ENCODE measurements at places on chromosomes 3 and 15.

DNA sequence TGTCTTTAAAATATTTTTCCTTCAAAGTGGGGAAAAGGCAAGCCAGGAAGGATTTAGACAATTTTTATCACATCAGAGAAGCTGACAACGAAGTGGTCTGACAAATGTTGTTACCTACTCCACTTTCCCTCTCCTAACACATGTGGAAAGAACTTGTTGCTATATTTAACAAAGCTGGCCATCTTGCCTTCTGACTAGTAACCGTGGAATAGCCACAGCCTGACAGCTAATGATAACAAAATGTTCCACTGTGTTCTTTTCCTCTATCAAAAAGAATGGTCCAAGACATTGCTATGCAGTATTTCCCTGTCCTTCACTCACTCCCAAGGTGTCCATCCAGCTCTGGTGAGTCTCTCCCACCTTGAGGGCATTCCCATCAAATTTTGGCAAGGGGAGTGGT is 481.4 kb upstream of the THBS1 start:
- DNase-seq, result no peak

DNA sequence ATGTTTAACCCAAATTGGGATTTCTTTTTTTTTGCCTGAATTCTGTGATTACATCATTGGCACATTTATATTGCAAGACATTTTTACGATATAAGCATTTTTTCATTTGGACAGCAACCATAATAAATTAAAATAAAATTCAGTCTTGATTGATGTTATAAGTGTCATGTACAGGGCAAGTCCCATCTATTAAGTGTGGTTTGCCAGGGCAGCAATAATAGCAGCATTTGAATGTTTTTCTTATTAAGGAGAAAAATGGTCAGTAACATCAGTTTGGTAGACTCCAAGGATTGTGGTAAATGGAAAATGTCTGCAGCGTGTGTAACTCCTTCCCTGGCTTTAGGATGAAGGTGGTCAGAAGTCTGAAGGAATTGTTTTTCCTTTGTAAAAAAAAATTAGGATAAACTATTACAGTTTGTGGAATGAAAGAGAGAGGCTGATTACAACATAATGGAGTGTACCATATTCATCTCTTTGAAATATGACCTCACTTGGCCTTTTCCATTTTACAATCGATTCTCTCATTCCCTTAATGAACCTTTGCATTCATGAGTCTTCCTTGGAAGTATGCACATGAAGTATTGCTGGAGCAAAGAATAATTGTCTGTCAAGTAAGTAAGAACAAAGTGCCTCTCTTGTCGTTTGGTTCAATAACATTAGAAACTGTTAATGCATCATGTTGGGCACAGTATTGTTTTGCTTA is 405.4 kb upstream of the THRB start:
- no peak for DNase-seq

GRCh38 chr3:157529751-157530150 is 26.5 kb upstream of the VEPH1 start:
- DNase-seq, result no peak

- DNase-seq, result no peak
These were observed 96.8 kb downstream of the SLMAP start for GRCh38 chr3:57852896-57853295.

DNA sequence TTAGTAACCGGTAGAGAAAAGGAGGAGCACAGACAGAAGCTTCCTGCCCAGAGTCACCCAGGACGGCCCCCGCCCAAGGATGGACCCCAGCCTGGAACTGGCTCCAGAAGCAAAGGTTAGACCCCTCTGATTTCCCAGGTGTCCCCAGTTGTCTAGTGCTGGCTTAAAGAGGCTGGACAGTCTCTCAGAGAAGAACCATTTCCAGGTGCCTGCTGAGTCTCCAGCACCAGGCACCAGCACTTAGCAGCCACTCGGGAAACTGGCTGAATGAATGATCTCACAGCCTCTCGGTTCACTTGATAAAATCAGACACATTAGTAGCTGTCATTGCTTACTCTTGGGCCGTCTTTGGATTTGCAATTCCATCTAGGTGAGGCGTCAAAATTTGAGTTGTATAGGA is 139.7 kb upstream of the HES1 start:
- DNase-seq, result no peak

DNA sequence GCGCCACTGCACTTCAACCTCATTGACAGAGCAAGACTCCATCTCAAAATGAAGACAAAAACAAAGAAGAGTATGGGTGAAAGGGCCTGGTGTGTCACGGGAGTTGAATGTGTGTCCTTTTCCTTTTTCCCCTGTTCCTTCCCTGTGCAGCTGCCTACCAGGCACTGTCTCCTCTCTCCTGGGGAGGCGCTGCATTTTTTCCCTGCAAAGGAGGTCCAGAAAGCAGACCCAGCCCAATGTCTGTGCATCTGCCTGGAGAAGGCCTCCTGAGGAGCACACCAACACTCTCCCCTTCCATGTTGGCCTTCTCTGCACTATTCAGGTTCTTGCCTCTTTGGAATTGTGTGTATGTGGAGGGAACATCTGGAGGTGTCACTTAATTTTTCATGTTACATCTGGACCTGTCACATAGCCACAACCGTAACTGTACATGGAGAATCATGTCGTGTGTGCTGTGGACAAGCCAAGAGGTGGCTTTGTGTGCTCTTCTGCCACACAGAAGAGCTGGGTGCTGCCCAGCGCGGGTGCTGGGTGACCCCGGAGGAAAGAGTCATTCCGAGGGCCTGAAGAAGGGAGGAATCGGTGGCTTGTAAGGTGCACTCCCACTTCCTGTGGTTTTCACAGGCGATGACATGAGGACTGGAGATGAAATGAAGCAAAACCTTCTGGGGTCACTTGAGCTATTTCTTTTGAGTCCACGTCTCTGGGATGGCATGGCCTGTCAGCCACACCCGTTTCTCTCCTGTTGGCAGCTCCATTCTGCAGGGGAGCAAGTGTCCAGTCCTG is 46.5 kb upstream of the CGNL1 start:
- DNase-seq, result no peak

DNA sequence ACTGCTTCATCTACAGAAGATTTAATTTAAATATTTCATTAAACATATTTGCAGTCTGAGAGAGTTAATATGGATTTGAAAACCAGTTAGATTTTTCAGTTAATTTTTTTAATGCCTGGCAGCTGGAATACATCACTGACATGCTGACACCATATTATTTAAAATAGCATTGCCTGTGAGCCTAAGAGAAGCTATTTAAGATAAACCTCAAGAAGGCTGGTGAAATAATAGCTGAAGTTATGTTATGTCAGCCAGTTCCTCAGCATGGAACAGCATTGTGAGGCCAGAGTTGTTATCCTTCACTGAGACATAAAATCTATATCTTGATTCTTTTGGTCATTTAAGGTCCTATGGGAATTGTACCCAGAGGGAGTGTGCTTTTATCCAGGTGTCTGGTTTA is 705.2 kb downstream of the NAALADL2 start:
- DNase-seq, result no peak

Data from stimulated activated CD4-positive, alpha-beta T cell treated with anti-CD3 and anti-CD28 coated beads, Interleukin-1b, Interleukin-23, amount 100 ng/mL, for 1 hour (primary cell).